ENCODE measurements at places on chromosomes 6 and 20.

DNA sequence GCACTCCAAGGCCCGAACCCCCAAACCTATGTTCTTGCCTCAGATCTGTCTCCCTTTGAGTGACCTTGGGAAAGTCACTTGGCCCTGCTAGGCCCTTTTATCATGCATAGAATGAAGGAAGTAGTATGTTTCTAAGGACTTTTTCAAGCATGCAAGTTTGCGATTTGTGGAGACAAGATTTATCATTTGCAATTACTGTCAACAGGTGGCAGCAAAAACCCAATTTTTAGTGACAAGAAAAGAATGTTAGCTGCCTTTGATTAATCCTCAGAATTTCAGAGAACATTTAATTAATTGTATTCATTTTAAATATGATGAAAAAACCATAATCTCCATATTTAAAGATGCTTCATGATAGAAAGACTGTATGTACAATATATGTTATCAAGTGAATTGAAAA is 28.3 kb upstream of the PREP start:
- DNase-seq = no peak

- DNase-seq = no peak
Measured at GRCh38 chr6:89068695-89069094, 11.9 kb upstream of the PNRC1 start.

GRCh38 chr6:13349811-13350506 is 21.6 kb upstream of the TBC1D7 start:
- no peak for DNase-seq

GRCh38 chr6:147109707-147110106 is 94.5 kb upstream of the STXBP5 start:
- no peak for DNase-seq

DNA sequence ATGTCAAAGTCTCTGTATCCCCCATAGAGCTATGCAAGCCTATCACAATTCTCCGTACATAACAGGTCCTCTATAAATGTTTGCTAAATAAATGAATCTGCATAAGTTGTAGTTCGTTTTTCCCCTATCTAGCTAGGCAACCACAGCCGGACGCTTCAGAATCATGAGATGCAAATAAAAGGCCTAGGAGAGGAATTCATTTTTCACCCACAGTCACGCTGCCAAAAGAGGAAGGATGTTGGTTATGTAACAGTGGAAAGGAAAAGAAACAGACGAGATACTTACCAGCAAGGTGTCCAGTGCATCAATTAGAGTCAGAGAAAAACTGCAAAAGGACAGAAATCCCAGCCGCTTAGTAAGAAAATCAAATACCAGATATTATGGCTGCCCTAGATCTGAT is 2.4 kb downstream of the EDEM2 start:
- DNase-seq = peak; percentile 41

GRCh38 chr20:58146746-58147140 is 81.7 kb downstream of the ANKRD60 start:
- no peak for DNase-seq

DNA sequence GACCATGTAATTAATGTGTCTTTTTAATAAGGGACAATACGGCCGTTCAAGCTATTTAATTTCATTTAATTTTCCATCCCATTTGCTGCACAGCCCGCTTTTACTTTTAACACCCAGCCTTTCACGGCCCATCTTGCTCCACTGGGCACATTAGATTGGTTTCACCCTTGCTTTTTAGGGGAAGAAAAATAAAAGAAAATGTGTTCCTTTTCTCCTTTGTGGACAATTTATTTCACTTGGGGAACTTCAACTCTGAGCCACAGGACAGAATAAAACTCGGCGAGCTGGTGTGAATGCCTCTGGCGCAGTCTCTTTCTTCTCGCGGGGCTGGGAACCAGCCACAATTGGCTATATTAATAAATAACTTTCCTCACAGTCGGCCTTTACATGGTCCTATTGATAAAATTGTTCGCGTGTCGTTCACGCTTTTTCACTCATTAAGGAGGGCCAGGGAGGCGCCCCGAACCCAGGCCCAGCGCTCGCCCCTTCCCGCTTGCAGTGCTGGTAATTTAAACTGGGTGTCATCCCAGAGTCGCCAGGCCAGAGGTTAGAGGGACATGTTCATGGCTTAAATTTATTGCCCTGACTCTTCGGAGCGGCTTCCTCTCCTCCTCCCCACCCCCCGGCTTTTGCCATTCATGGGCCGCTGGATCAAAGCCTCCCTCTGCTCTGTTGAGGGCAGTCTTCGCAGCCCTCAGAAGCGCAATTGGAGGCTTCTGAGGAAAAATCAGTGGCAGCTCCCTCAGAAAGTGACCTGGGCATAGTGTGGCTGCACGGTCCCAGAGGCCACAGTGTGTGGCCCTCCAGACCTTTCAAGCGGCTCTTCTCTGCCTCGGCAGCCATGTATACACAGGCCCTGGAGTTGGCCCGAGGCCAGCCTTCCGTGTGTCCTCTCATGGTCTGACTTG is 2.2 kb upstream of the PRDM13 start:
- DNase-seq = no peak

DNA sequence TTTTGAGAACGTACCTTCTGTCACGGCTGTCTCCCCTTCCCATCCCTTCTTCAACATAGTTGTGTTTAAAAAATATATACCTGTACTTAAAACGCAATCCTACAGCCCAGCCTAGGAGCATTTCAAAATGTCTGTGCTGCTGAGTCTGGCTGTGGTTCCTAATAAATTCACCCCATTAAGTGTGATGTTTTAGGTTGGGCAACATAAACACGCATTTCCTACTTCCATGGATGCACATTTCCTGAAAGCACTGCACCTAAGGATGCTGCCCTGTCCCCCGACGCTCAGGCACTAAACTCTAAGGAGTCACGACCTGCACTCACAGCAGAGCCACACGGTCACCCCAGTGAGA is 1.2 kb downstream of the REV3L start:
- DNase-seq = no peak

DNA sequence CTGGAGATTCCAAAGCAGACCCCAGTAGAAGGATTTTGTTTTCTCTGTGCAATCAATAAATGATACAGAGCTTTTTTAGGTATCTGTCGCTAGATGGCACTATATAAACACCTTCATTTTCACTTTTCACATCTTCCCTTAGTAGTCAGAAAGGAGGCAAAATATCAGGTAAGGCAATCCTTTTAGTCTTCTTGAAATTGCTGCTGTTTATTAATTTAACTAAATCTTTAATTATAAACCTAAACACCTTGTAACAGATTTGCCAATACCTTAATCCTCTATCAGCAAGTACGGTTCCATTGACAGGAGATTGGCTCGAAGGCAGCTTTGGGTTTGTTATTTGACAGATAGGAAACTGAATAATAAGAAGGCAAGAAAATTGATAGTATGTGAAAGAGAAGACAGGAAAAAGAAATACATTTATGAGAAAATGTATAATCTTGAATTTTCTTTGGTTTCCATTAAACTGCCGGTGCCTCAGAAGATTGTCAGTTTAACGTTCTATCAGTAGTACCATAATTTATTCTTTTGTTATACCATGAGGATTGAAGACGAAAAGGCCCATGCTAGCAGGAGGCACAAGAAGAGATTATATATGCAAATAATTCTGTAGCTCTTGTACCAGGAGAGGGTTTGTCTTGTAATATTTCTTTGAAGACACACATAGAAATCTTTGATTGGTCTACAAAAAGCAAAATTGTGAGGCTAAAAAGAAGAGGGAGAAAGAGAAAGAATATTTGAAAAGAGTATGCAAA is 23.5 kb upstream of the IBTK start:
- no peak for DNase-seq

- no peak for DNase-seq
Measured at GRCh38 chr6:110646951-110647910, 168.0 kb downstream of the CDK19 start.

DNA sequence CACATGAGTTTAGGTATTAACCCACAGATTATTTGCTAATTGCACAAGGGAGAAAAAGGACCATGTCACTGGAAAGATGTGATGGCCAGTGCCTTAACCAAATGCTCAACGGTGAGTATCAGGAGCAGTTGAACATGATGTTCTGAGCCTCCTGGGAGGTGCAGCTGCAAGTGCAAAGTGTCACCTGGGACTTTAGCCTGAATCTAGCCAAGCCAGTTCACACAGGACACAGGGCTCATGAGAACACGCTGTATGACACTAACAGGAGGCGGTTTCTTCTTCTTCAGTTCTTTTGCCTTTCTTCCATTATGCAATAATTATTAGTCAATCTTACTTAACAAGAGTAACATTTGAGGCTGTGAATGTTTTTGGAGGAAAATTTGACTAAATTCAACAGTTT is 225.3 kb downstream of the THBS2 start:
- DNase-seq = no peak

DNA sequence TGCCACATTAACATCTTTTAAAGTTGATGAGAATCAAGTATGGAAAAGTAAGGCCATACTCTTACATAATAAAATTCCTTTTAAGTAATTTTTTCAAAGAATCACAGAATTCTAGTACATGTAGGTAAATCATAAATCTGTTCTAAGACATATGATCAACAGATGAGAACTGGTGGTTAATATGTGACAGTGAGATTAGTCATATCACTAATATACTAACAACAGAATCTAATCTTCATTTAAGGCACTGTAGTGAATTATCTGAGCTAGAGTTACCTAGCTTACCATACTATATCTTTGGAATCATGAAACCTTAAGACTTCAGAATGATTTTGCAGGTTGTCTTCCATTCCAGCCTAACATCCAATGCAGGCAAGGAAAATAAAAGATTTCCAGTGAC is 11.6 kb downstream of the PLN start:
- DNase-seq = no peak

DNA sequence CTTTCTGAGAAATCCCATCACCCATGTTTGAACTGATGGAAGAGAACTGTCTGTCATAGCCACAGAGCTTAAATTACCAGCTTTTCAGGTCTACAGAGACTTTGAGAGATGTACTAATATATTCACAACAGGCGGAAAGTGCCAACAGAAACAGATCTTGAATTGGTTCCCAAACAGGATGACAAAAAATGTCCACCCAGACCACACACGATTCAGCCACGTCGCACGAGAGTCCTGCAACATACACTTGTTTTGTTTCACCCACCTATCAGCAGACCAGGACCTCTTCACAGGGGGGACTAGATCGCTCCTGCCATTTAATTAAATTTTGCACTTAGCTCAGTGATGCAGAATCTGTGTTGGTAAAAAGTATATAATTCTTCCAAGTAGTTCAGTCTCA is 187.1 kb upstream of the CEP162 start:
- DNase-seq = no peak

GRCh38 chr20:25087186-25087929 is 5.4 kb upstream of the VSX1 start:
- DNase-seq = no peak

GRCh38 chr20:64080813-64081623 is 1.1 kb downstream of the OPRL1 start:
- no peak for DNase-seq

GRCh38 chr6:111423960-111424846 is 58.8 kb downstream of the REV3L start:
- DNase-seq = no peak

GRCh38 chr6:108123946-108124345 is 41.9 kb upstream of the NR2E1 start:
- no peak for DNase-seq

- DNase-seq = no peak
Measured at GRCh38 chr6:35388030-35388429, 45.7 kb downstream of the PPARD start.

GRCh38 chr6:329888-330691 is 37.8 kb downstream of the DUSP22 start:
- no peak for DNase-seq

GRCh38 chr6:153023977-153024708 is 21.6 kb upstream of the MTRF1L start:
- peak; percentile 44 for DNase-seq

DNA sequence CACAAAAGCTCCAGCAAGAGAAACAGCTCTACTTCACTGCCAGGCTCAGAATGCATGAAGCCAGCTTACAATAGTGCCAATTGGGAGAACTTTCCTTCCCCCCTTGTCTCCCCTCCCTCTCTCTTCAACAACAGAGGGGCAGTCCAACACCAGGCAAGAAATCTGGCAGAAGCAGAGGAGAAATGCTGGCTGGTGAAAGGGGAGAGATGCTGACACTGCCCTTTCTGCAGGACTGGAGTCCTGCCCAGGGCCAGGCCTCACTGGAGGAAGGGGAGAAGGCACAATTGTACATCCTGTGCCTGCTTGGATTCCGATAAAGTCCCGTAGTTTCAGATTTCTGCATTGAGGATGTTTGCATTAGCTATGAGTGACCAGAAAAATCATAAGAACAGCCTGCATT is 148.6 kb downstream of the LRRC1 start:
- no peak for DNase-seq

DNA sequence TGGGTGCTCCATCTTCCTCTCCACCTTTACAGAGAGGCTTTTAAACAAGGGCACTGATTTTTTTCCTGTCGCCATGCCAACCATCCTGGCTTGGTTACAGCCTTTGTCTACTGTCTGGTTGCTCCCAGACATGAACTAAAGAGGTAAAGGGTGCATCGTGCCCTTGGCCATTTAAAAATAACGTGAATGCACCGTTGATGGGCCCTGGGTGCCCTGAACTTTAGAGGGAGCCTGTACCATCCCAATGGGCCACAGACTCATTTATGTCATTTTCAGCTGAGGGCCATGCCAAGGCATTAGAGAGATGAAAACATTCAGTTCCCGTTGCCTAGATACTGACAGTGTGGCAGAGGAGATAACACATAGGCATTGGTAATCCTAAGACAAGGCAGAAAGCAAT is 23.3 kb downstream of the TMC2 start:
- no peak for DNase-seq

- no peak for DNase-seq
Measured at GRCh38 chr6:46320505-46320904, 149.7 kb upstream of the ENPP5 start.

DNA sequence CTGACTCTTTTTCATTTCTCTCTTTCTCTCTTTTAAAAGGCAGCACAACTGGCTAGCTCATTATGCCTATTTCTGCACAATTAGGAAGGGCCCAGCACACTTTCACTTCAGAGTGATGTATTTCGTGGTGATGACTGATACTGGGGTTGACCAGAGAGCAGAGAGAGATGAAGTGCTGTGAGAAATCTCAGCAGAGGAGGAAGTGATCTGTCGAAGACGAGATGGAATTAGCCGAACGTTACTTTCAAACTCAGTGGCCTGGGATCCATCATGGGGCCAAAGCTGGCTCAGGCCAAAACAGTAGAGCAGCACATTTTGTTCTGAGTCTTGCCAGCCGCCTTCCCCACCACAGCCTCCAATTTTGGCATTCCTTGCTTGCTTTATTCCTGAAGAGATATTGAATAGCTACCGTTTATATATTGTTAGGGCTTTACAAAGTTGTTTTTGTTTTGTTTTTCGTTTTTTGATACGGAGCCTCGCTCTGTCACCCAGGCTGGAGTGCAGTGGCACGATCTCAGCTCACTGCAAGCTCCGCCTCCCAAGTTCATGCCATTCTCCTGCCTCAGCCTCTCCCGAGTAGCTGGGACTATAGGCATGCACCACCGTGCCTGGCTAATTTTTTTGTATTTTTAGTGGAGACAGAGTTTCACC is 213.2 kb upstream of the ECI2 start:
- no peak for DNase-seq
